ENCODE measurements at places on chromosomes 16 and 17.

DNA sequence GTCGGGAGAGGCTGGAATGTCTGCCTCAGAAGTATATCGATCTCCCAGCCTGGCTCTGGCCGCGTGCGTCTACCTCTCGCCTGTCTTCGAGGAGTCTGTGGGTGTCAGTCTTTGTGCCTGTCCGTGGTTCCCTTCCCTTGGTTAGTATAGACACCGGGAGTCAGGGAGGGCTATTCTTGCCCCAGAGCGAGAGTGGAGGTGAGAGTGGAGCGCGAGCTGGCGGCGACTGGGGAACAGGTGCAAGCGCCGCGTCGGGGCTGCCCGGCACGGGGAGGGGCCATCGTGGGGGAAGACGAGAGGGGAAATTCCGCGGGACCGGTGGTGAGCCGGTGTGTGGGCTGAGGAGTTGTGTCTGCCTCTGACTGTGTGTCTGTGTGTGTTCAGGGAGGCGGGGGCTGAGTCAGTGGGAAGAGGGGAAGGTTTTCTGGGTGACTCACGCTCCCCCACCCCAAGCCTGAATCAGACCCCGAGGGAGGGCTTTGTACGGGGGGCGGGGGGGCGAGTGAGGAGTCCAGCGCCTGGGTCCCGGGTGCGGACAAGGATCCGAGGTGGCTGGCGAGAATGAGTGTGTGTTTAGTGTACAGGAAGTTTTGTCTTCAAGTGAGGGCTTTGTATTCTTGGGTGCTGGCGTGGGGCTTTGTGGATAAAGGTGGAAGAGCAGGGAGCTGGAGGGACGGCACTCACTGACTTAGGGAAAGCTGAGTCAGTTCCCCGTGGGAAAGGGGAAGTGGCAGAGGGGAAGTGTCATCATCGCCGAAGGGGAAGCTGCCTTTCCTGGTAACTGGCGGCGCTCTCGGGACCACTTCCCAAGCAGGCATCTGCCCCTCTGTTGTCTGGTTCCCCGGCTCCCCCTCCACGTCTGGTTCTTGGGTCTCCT, 8.6 kb downstream of the KDM6B start:
- DNase-seq, result peak; percentile 46

DNA sequence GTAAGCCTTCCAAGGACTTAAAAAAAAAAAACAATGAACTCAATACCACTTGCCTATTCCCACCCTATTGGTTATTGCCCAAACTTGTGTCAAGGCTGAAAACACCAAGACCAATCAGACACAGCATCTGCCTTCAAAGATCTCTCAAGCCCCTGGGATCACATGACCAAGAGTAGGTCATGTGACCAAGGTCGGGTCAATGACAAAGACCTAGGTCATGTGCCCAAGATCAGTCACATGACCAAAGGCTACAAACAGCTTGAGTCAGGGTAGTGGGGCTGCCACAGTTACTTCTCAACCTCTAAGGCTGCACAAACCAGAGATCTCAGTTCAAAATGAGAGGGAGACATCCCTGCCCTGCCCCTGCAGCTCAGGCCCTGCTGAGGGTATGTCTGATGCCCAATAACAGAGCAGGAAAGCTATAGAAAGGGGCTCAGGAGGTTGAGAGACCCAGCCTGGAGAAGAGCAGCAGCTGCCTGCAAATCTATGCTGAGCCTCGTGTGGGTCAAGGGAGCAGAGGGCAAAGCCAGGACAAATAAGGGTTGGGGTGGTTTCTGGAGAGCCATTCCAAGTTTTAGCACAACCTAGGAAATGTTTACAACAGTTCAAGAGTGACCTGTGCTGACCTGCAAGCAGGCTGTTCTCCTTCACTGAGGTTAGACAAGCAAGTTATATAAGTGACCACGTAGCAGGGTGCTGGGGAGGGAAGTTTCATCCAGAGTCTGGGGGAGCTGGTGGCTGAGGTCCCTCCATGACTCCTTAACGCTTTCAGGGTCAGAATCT, 48.8 kb downstream of the PIMREG start:
- DNase-seq, result no peak

DNA sequence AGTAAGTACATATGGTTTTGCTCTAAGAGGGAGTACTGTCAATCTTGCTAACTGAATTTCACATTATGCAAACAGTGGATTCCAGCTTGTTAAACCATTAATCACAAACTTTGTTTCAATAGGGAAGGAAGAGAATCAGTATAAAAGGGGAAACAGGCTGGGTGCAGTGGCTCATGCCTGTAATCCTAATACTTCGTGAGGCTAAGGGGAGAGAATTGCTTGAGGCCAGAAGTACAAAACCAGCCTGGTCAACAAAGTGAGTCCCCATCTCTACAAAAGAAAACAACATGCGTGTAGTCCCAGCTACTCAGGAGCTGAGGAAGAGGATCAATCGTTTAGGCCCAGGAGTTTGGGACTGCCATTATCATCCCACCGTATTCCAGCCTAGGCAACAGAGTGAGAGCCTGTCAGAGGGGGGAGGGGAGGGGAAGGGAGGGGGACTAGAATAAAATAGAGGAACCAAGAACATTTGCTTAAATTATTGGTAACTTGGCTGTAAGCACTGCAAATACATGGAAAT, 65.7 kb downstream of the FBXL20 start:
- no peak for DNase-seq

DNA sequence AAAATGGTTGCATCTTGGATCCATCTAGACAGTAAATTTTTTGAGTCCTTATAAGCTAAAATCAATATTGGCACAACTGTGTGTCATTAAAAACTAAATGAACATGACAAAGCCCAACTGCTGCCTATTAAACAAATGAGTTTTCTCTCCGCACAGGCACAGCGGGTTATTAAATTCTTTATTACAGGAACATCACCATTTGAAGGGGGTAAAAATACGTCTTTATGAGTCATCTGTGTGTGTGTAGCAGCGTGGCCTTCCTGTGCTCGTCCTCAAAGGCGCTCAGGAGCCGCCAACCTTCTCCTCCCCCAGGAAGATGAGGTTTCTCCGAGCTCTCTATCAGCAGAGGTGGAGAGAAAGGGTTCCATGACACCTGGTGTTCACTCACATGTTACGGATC, 62.6 kb upstream of the SDK2 start:
- no peak for DNase-seq

DNA sequence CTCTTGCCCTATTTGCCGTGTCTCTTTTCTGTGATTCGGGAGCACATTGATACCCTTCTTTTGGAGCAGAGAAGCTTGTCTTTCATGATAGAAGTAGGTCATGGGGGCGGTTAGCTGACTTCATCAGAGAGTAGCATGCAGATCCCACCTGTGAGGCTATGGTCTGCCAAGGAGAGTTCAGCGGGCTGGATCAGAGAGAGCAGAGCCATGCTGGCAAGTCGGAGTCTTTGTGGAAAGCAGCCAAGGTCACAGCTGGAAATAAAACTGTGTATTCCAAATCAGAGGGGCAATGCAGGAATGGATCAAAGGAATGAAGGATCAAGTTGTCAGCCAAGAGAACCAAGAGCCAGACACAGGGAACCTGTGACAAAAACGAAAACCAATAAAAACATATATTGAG, 595.9 kb downstream of the WWOX start:
- no peak for DNase-seq

- no peak for DNase-seq
These were observed 3.3 kb downstream of the CDK5R1 start for GRCh38 chr17:32490101-32490482.

GRCh38 chr17:55451203-55451641, 29.6 kb upstream of the MMD start:
- no peak for DNase-seq

DNA sequence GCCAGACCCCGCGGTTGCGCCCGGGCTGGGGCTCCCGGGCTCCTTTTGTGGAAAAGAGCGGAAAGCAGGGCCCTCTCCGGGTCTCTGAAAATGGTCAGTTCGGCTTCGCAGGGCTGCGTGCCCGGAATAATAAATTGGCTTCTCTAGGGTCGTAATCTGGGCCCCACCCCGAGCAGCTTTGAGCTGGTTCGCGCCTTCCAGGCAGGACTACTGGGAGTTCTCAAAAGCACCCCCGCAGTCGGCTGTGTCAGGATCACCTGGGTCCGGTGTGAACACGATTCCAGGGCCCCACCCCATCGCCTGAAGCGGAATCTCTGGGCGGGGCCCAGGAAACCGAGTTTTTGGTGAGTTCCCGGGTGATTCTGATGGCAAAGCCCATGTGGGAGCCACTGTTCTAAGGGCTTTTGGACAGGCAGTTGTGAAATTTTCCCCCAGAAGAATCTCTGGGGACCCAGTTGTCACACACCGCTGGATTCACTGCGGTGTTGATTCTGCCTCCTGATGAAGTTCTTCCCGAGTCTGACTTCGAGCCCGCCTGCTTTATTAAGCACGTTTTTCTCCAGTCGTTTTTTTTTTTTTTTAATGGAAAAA, 77.0 kb downstream of the MRC2 start:
- DNase-seq, result peak; percentile 48

DNA sequence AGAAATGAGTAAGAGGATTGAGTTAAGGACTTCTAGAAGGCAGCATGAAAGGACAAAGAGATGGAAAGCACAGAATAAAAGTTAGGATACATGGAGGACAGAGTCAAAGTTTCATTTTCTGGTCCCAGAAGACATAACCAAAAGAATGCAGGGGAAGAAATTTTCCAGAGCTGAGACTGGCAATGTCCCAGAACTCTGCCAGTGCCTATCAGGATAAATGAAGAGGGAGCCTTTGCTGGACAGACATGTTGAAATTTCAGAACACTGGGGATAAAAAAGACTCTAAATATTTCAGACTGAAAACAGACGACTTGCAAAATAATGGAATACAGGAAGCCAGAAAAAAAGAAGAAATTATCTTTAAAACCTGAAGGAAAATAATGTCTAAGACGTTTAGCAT, 55.7 kb downstream of the NT5M start:
- no peak for DNase-seq

DNA sequence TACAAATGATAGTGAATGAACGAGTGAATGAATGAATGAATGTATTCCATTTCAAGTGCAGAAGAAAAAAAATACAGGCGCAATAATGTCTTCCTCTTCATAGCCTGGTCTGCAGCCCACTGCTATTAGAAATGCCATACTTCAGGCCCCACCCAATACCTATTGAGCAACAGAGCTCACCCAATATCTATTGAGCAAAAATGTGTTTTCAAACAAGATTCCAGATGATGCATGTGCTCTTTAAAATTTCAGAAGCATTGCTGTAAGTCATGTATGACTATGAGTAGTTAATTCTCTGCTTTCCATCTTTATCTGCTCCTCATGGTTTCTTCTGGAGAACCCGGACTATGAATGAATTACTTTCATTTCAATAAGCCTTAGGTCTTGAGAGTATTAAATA, 308.2 kb downstream of the XYLT1 start:
- DNase-seq, result no peak

- no peak for DNase-seq
These were observed 11.4 kb downstream of the KRABD2 start for GRCh38 chr17:8365143-8365542.

DNA sequence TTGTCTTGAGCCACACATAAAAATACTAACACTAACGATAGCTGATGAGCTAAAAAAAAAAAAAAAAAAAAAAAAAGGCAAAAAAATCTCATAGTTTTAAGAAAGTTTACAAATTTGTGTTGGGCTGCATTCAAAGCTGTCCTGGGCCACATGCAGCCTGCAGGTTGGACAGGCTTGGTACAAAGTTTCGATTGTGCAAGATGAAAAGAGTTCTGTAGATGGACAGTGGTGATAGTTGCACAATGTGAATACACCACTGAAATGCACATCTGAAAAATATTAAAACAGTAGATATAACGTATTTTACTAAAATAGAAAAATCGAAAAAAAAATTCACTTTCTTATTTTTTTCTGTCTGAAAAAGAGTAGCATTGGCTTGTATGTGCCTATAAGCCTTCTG, 42.9 kb downstream of the AMFR start:
- DNase-seq, result no peak

GRCh38 chr16:79653373-79653891, 52.9 kb upstream of the MAF start:
- no peak for DNase-seq

Data from anterior cingulate cortex (tissue), 58 donors.